Urothelium cell line (cell line): ENCODE measurements at places on chromosomes 16 and 17.

DNA sequence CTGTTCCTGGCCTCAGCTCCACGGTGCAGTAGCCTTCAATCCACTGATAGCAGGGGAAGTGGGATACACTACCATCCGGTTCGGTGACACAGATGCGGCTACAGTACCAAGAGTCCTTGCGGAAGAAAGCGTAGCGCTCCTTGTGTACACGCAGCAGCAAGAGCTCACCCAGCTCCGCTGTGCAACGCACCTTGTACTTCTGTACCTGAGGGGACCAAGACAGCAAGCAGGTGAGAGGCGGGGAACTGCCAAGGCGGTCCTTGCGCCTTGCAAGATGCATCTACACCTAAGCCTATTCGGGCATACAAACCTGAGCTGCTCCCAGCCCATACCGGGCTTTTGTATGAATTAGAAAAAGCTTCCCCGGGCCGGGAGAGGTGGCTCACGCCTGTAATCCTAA lies 1.5 kb downstream of the ALOXE3 start:
- no peak for DNase-seq

- DNase-seq: no peak
Measured at GRCh38 chr17:62933501-62934385, 32.3 kb upstream of the TANC2 start.

- DNase-seq: no peak
Measured at GRCh38 chr16:30867747-30868146, 26.1 kb downstream of the BCL7C start.

DNA sequence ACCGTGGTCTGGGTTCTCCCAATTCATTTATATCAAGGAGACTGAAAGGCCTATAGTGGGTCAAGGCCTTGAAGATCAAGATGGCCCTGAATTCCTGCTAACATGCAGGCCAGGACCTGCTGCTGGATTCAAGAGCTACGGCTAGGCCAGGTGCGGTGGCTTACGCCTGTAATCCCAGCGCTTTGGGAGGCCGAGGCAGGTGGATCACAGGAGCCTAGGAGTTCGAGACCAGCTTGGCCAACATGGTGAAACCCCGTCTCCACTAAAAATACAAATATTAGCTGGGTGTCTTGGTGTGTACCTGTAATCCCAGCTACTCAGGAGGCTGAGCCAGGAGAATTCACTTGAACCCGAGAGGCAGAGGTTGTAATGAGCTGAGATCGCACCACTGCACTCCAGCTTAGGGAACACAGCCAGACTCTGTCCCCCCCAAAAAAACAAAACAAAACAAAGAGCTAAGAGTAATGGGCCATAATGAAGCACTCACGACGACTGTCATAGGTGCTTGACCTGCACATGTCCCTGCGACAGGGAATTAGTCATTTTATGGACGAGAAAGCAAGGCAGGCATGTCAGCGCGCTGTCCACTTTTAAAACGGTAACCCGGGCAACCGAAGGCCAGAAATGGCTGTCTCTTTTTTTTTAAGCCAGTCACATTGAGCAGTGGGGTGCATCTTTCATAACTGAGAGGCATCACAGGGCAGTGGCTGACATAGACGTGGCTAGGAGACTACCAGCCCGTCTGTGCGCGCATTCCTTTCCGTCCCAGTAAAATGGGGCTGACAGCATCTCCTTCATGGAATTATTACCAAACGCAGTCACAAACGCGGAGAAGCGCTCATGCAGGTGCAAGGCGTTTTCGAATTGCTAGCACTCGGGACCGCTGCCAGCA lies 1.0 kb upstream of the FBRS start:
- DNase-seq: no peak

DNA sequence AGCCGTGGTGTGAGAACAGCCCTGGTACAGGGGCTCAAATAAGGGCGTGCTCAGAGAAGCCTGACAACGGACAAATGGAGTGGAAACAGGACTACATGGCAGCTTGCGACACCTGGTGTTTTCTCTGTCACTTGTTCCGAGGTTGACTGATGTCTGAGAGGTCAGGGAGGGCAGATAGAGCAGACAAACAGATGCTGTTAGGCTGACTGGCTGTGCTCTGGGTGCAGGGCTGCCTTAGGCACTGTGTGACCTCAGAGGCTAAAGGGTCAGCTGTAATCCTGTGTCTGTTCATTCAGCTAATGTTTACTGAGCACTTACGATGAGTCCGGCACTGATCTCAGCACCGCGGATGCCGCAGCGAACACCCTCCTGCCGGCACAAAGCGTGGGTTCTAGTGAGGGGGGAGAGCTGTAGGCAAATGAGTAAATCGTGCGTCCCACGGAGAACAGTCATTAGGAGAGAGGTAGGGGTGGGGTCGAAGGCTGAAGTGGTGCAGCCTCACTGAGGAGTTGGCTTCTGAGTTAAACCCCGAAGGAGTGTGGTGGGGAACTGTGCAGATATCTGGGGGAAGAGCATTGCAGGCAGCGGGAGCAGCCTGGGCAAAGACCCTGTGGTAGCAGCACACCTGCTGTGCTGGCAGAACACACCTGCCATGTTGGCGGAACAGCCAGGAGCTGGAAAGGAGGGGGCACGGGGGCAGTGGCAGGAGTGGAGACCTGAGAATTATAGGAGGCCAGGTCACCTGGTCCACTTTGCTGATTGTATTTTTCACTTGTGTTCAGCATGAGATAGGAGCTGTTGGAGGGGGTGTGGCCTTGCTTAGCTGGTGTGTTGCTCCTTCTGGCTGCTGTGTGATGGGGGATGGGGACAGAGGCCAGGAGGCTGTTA lies 35.0 kb downstream of the GPT2 start:
- no peak for DNase-seq
